ENCODE measurements at places on chromosomes 13 and 19.

- peak; percentile 51 for DNase-seq
These were observed 8.7 kb upstream of the ATP12A start for GRCh38 chr13:24671386-24672113.

- peak; percentile 93 for DNase-seq
These were observed 8.8 kb downstream of the MFSD12 start for GRCh38 chr19:3548606-3549005.

- DNase-seq: no peak
These were observed 46.5 kb downstream of the MLLT1 start for GRCh38 chr19:6233056-6233826.

GRCh38 chr13:34933786-34934185 is 8.3 kb upstream of the NBEA start:
- DNase-seq: no peak

DNA sequence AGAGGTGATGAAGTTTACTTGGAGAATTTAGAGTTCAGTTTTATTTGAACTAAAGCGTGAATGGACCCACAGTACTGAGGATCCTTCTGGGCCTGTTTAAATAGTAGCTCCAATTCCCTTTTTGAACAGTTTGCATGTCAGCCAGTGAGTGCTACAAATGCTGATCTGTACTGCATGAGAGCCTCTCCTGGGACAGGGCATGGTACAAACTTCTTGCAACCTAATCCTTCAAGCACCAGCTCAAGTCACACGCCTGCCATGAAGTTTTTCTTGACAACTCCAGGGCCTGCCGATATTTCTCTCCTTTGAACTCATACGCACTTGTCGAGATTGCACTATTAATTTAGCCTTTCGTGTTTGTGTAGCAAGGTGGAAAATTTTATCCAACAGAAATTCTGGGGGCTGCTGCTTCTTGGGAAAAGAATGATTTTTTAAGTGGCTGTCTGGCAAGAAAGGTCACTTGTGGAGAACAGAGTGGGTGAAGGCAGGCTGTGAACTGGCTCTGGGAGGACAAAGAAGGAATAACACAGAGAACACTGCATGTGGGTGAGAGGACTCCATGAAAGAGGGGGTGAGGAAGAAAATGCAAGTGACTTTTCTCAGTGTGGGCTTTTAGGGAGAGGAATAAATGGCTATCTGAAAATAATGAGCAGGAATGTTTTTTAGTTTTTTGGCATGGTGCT is 192.5 kb downstream of the NDFIP2 start:
- DNase-seq: no peak

DNA sequence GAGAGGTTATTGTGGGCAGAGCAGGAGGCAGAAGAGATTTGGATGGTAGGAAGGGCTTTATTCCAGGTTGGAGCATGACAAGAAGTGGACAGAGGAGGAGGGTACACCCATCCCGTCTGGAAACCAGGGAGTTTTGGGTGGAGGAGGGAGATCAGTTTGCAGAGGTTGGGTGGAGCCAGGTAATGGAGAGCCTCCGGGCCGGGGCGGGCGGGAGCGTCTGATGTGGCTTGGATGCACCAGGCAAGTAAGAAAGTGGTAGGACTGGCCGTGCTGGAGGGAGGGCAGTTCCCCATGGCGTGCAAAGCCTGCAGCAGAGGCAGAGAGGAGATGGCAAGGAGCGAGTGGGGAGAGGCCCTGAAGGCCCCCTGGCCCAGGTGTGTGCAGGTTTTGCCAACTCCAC is 10.9 kb downstream of the IGFLR1 start:
- DNase-seq: no peak

GRCh38 chr19:38554676-38555141 is 63.0 kb downstream of the MAP4K1 start:
- no peak for DNase-seq

DNA sequence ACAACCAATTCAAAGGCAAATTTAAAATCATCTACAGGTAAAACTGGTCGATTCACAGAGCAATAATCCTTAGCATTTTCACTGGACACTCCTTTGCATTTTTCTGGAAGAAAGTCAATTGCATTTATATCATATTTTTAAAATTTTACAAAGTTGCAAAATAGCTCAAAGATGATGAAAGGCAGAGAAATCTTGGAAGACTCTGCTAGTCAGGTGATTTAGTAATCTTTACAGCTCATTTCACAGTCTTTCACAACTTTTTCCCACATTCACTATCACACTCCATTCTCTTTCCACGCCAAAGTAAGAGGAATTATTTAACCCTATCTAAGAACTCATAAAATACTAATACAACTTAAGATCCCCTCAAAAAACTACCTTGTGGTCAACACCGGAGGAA is 1063.8 kb downstream of the EFNB2 start:
- DNase-seq: no peak

DNA sequence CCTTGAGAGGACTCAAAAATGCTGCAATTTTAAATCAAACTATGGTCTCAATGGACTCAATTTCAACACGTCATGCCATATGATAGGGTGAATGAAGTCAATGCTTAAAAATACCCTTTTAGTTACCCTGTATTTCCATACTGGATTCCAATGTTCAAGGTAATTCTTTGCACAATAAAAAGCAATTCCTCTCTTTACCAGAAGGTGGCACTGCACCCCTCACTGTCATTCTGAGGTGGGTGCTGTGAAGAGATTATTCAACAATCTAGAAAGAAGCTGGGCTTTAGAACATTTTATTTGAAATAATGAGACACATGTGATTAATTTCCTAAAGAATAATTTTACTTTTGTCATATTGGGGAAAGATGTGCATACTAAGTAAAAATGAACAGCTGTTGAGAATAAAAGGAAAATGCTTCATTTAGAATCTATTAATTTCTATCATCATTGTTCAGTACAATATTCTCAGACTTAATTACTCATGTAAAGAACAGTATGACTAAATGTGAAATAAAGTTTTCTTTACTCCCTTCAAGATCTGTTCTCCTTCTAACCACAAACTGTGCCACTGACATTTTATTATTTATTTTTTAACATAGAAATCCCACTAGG is 789.1 kb downstream of the GPC5 start:
- DNase-seq: peak; percentile 41

GRCh38 chr13:113413898-113414282 is 39.4 kb downstream of the ADPRHL1 start:
- peak; percentile 28 for DNase-seq

GRCh38 chr19:46911456-46911855 is 50.7 kb downstream of the ARHGAP35 start:
- no peak for DNase-seq

- no peak for DNase-seq
These were observed 7.0 kb downstream of the CILP2 start for GRCh38 chr19:19544954-19545591.

- DNase-seq: no peak
These were observed 11.8 kb downstream of the MAST3 start for GRCh38 chr19:18109341-18109732.

DNA sequence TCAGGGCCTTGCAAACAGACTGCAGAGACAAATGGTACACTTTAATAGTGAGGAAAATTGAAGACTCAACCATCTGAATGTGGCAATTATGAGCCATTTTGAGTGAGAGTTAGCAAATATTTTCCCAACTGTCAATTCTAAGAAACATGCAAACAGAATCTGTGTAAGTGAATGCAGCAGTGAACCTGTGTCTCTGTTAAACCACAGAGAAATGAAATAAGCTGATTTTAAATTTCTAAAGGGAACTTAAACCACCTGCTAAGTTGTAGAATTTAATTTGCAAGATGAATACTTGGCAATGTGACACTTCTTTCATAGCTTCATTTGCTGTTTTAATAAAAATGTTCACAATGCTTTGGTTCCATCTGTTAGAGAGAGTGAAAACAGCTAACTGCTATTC is 42.0 kb upstream of the TDRD3 start:
- no peak for DNase-seq

- peak; percentile 81 for DNase-seq
These were observed 17.5 kb downstream of the KLF2 start for GRCh38 chr19:16342002-16342715.

GRCh38 chr19:6417713-6418561 is 6.7 kb downstream of the KHSRP start:
- no peak for DNase-seq

GRCh38 chr13:42153199-42154113 is 105.0 kb downstream of the DGKH start:
- DNase-seq: peak; percentile 73

DNA sequence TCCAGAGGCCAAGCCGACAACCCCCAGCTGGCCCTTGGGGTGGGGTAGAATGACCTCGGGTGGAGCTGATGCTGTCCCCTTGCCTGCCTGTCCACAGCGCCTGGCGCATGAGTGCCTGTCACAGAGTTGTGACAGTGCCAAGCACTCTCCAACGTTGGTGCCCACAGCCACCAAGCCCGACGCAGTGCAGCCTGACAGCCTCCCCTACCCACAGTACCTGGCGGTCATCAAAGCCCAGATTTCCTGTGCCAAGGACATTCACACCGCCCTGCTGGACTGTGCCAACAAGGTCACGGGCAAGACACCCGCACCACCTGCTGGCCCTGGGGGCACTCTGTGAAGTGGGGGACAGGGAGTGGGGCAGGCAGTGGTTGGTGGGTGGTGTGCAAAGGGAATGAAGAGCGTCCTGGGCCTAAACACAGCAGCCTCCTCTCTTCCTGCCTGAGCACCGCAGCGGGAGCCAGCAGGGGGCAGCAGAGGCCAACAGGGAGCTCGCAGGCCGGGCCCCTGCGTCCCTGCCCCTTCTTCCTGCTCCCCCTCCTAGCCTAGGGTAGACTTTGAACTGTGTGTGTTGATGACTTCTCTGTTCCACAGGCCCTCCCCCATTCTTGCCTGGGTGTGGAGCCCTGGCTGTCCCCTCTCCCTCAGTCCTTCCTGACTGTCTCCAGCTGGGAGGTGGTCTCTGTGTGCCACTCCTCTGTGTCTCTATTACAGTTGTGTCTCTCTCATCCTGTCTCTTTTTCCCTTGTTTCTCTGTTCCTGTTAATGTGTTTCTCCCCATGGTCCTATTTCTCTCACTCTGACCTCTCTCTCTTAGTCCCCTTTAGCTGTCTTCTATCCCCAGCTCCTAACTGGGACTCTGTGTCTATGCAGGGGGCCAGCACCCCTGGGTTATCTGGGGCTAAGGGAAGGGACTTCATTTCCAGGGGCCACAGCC is 6.5 kb downstream of the MED29 start:
- DNase-seq: peak; percentile 92

GRCh38 chr19:6484831-6485230 is 3.2 kb upstream of the DENND1C start:
- DNase-seq: no peak

DNA sequence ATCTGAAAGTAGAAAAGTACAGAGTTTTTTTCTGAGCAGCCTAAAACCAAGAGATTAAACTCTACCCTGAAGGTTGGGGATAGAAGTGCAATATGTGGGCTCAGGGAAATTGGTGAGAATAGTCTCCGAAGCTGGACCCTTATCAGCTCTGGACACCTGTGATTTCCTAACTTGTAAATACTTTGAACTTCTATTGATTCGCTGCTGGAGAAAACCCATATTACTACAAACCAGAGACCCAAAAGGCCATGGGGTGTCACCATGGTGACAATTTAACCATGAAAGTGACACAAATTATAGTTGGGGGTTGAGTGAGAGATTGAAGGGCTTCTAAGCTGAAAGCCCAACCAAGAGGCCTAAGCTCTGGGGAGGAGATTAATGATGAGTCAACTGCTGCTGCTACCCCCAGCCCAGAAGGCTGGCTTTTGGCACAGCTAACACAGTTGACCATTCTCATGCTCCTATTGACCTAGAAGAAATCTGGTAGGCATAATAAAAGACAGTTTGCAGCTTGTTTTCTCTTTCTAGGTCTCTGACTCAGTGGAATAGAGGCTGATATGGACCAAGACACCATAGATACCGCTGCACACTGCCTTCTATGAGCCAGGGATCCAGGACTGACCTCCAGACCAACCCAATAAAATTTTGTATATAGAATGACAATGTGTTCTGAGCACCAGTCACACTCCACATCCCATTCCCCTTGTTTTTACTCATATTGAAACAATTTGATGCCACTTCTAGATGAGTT is 131.9 kb upstream of the FNDC3A start:
- no peak for DNase-seq

DNA sequence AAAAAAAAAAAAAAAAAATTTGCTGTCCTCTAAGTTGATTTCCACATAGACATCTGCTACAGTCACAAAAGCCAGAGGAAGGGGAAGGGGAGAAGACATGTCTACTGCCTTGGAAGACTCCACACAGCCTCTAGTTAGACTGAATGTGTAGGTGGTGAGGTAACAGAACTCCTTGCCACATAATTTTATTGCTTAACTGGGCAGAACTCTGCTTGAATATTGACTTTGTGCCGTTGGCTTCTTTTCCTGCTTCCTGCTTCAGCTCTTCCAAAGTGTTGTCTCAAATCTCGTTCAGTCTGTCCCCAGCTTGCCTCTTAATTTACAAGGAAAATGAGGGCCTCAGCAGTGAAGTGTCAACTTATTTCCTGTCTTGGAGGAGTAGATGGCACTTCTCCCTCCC is 37.1 kb downstream of the ESD start:
- DNase-seq: peak; percentile 70

DNA sequence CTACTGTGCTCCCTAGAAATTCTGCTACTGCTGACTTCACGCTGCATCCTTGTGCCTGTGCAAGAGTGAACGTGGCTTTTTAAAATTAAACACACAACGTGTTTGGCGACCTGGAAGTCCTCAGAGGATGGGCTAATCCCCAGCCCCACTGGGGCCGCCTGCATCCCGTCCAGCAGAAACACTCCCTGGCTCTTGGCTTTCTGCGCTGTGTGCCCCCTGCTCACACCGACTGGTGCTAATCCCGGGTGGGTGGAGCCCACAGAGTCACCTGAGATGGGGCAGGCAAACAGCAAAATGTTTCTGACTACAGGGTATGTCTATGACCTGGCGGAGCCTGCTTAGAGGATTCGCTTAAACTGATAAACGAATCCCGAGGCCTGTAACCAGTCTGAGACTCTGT is 15.1 kb downstream of the CAPS start:
- no peak for DNase-seq

DNA sequence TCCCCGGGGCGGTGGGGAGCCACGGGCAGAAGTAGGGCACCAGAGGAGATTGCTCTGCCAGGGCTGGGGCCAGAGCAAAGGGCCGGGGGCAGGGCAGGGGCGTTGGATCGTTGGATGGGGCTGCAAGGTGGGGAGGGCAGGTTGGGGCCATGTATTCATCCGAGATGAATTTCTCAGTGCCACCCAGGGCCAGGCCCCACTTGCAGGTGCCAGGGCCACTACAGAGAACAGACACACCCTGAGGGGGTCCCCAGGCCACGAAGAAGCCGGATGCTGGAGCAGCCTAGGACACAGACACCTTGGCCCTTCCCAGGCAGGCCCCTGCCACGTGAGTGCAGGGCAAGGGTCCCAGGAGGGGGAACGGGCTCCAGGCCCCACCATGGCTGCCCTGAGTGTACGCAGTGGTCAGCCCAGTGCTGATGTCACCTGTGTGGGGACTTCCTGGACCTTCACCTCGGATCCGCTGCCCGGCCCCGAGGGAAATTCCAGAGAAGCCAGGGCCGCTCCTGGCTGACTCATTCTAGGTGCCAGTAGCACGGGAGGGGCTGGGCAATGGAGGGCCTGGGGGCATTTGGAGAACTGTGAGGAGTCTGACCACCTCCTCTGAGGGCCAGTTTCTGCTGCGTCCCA is 9.6 kb upstream of the SBNO2 start:
- no peak for DNase-seq

GRCh38 chr19:12574036-12574435 is 22.8 kb upstream of the ZNF564 start:
- no peak for DNase-seq
